ENCODE measurements at places on chromosomes 7 and 10.

DNA sequence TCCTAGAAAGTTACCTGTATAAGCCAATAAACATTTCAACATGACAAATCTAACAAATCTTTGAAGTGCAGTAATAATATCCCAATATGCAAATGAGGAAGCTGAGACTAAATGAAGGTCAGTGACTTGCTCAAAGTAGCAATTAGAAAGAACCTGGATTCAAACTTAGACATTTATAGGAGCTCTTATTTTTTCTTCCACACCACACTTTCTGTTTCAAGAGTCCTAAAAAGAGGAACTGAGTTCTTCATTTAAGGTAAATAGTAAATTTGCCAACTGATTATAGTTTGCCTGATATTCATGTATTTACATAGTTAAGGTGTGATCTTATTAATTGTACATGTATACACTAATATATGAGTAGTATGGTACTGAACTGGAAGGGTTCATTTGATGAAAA, 44.0 kb downstream of the KLHDC10 start:
- DNase-seq = no peak

DNA sequence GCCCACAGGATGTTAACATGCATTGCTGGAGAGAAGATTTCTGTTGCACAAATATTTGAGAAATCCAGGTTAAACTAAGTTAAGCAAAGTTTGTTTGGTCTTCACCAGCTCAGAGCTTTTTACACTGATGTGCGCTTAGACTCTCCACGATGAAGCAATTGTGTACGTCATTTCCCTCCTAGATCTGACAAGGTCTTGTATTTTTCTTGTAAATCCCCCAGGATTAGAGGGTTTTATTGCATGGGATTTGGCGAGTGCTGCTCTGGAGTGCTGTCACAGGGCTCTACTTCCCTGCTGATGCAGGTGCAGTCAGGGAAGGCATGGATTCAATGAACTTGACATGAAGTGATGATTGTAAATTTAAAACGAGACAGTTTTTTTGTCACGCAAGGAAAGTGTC, 173.3 kb downstream of the PDE1C start:
- no peak for DNase-seq

- no peak for DNase-seq
Measured at GRCh38 chr10:46046261-46046660, at the start of gene MSMB. Gene MSMB (minus strand): TSS chr10:46046269. CDS start chr10:46046237, 32 bp downstream.

DNA sequence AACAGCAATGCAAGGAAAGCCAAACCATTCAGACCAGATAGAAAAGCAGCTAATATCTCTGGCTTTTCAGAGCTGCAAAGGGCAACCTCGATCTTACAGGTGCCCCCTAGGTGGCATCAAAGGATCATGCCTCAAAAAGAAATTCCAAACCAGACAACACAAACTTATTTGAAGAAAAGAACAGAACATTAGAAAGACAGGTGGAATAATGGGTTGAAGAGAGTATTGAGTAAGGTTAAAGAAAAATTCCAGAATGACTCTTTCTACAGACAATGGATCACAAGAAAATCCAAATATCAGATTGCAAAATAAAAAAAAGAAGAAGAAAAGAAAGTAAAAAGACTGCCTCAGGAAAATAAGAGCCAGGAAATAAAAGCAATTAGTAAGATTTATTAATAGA, 213.7 kb downstream of the ELMO1 start:
- DNase-seq = no peak

- DNase-seq = no peak
Measured at GRCh38 chr10:91006752-91007346, 86.0 kb upstream of the ANKRD1 start.

- DNase-seq = peak; percentile 9
Measured at GRCh38 chr7:27901028-27901760, 161.2 kb downstream of the TAX1BP1 start.

DNA sequence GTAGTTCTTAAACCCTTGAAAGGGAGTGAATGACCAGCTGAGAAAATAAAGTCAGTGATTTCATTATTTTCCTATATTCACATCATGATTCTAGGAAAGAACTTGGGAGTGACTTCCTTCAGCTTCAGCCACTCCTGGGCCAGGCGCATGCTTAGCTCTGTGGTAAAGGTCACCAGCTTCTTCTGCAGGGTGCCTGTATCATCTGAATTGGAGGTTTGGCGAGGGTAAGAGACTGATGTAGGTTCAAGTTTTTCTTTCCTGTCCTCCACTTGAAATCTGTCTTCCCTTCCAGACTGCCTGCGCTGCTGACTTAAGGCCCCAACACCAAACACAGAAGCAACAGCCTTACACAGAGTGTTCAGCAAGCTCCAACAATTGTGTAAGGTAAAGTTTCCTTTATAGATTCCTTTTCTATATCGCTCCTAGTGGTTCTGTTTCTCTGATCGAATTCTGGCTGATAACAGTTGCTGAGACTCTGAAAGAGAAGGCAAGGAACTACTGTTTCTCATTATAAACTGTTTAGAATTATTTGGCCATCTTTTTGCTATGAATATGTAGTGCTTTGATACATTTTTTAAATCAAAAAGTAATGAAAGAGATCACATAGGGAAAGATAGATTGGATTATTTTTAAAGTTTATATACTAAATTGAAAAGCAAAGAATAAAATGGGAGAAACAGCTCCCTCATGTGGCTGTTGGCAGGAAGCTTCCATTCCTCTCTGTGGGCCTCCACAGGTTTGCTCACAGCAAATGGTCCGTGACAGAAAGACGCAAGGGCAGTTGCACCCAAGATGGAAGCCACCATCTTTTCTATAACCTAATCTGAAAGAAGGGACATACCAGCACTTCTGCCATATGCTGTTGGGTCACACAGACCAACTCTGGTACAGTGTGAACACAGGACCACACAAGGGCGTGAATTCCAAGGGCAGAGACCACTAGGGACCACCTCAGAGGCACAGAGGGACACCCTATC, 14.0 kb downstream of the GATAD1 start:
- no peak for DNase-seq
